ENCODE measurements at places on chromosomes 5 and 9.

GRCh38 chr5:138354926-138355378 is 2.5 kb downstream of the KDM3B start:
- peak overlapping the region; percentile 85 for H3K4me3 ChIP-seq
- peaks cover 29% of the 10 kb centered on the region for H3K4me1 ChIP-seq
- H3K36me3 ChIP-seq = no peaks in the 10 kb centered on the region
- H3K27me3 ChIP-seq = no peaks in the 10 kb centered on the region
- peak; percentile 82 for DNase-seq
- no peak overlapping the region for H3K27ac ChIP-seq

GRCh38 chr5:14806456-14806855 is 65.1 kb downstream of the ANKH start:
- no peak overlapping the region for H3K4me3 ChIP-seq
- H3K27ac ChIP-seq = no peak overlapping the region
- no peaks in the 10 kb centered on the region for H3K36me3 ChIP-seq
- DNase-seq = peak; percentile 72

DNA sequence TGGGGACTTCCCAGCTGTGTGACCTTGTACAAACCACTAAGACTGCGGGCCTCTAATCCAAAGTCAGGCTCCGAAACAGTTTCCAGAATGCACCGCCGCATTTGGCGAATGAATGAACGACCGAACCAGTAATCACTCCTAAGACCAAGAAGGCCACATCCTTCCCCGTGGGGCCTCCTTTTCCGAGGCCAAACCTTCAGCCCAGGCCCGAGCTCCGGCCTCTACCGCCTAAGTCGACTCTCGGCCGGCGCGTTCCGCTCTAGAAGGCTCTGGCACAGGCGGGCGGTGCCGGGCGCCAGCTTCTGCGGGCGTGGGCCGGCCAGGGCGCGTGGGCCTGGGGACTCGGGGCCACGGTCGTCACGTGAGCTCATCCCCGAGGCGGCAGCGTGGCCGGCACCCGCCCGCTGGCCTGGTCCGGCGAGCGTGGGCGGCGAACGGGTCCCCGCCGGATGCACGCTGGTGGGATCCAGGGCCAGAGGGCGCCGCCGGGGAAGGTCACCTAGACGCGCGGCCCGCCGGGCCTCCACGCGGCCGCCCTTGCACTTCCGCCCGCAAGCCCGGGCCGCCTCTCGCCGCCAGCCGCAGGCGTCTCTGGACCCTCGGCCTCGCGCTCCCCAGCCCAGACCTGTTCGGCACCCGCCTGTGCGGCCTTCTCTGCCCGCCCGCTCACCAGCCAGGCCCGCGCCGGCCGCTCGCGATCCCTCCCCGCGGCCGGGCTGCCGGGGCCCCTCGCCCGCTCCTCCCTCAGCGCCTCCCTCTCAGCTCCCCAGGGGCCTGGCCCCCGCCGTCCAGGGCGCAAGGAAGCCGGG is 754 bp downstream of the VDAC1 start:
- no peaks in the 10 kb centered on the region for H3K27me3 ChIP-seq
- peak; percentile 30 for DNase-seq
- peak overlapping the region; percentile 95 for H3K4me3 ChIP-seq
- peaks cover 28% of the 10 kb centered on the region for H3K4me1 ChIP-seq
- H3K27ac ChIP-seq = peak overlapping the region; percentile 89

DNA sequence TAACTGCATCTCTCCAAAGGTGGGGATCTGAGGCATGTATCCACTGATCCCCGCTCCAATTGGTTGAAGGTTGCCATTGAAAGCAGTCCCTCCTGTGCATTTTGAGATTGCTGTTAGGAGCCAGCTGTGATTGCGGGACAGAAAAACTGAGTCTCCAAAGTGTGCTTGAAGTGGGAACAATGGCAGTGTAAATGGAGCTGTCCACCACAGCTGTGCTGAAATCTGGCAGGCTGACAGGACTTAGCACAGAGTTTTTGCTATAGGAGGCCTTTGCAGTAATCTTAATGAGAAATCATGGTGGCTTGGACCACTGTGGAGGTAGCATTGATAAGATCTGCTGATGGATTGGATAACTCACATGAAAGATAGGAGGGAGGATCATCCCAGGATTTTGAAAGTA is 3.3 kb downstream of the RNF20 start:
- H3K27ac ChIP-seq = no peak overlapping the region
- H3K27me3 ChIP-seq = no peaks in the 10 kb centered on the region
- H3K36me3 ChIP-seq = peaks cover 8% of the 10 kb centered on the region
- H3K4me1 ChIP-seq = peaks cover 4% of the 10 kb centered on the region

DNA sequence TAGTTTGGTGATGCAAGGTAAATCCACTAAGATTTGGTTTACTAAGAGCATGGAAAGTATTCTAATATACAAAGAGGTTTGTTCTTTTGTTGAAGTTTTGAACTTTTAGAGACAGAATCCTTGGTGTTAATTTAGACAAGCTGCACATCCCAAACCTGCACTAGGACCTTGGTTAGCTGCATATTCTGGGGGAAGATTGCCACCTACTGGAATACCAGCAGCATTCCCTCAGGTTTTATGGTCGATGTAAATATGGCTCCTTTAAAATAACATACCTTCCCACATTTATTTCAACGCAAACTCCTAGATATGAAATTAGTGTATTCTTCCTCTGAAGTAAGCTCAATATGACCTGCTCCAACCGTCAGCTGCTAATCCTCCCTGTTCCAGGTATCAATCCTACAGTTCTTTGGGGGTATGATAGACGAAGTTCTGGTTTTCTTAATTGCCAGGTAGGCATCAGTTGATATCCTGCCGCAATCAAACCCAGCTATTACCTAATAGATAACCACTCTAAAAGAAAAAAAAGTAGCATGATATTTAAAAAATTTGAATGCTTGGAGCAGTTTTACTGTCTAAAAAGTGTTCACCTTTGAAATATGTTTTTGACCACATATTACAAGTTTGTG is 624.1 kb downstream of the ISL1 start:
- H3K27me3 ChIP-seq = no peaks in the 10 kb centered on the region
- H3K36me3 ChIP-seq = no peaks in the 10 kb centered on the region
- no peak overlapping the region for H3K4me3 ChIP-seq
- H3K27ac ChIP-seq = no peak overlapping the region
- DNase-seq = peak; percentile 3

- H3K4me3 ChIP-seq = no peak overlapping the region
- H3K27me3 ChIP-seq = no peaks in the 10 kb centered on the region
- no peak for DNase-seq
- H3K27ac ChIP-seq = no peak overlapping the region
- H3K36me3 ChIP-seq = no peaks in the 10 kb centered on the region
- H3K4me1 ChIP-seq = no peaks in the 10 kb centered on the region
Observed at GRCh38 chr5:123537845-123538244, 25.9 kb downstream of the CSNK1G3 start.

DNA sequence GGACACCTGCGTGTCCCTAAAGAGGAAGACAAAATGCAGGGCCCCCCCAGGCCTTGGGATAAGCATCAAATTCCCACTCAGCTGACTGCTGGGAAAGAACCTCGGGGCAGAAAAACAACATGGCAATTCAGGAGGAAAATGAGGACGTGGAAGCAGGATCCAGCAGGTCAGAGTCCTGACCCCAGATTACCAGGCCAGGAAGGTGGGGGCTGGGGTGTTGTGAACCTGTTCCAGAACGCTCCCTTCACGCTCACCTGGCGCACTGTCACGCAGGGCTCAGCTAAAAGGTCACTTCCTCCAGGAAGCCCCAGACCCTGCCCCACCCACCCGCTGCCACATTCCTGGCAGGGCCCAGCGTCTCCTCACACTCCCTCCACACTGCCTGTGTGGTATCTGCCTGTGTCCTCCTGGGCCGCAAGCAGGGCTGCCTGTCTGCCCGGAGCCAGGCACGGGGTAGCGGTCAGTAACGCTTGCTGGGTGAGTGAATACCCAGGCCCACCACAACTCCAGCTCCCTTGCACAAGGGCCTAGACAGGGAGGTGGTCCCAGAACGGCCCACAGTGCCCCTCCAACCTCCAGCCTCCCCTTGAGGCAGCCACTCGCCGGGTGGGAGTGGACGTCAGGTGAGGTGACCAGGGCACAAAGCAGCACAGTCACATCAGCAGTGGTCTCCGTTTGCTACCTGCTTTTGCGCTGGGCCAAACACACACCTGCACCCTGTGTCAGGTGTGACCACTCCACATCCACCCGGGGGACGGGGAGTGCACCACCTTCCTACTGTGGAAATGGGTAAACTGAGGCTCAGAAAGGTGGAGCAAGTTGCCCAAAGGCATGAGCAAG is 18.1 kb downstream of the VAV2 start:
- H3K4me3 ChIP-seq = no peak overlapping the region
- H3K27ac ChIP-seq = no peak overlapping the region
- no peaks in the 10 kb centered on the region for H3K36me3 ChIP-seq
- no peak for DNase-seq

GRCh38 chr9:5917888-5918287 is 27.2 kb downstream of the MLANA start:
- H3K36me3 ChIP-seq = peaks cover 14% of the 10 kb centered on the region
- no peaks in the 10 kb centered on the region for H3K27me3 ChIP-seq
- H3K27ac ChIP-seq = no peak overlapping the region
- H3K4me3 ChIP-seq = no peak overlapping the region

GRCh38 chr5:138706655-138707480 is 46.4 kb upstream of the CTNNA1 start:
- peaks cover 9% of the 10 kb centered on the region for H3K4me1 ChIP-seq
- no peaks in the 10 kb centered on the region for H3K36me3 ChIP-seq
- H3K4me3 ChIP-seq = no peak overlapping the region
- peak overlapping the region; percentile 32 for H3K27ac ChIP-seq

DNA sequence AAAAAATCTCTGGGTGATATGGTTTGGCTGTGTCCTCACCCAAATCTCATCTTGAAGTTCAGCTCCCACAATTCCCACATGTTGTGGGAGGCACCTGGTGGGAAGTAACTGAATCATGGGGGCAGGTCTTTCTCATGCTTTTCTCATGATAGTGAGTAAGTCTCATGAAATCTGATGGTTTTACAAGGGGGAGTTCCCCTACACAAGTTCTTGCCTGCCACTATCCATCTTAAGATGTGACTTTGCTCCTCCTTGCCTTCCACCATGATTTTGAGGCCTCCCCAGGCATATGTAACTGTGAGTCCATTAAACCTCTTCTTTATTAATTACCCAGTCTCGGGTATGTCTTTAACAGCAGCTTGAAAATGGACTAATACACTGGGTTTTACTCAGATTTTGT is 513.9 kb downstream of the TLE4 start:
- DNase-seq = no peak
- no peak overlapping the region for H3K4me3 ChIP-seq
- H3K4me1 ChIP-seq = no peaks in the 10 kb centered on the region
- no peaks in the 10 kb centered on the region for H3K36me3 ChIP-seq
- no peaks in the 10 kb centered on the region for H3K27me3 ChIP-seq

GRCh38 chr5:39138892-39139291 is 64.7 kb upstream of the RICTOR start:
- H3K36me3 ChIP-seq = no peaks in the 10 kb centered on the region
- H3K4me3 ChIP-seq = no peak overlapping the region
- H3K27me3 ChIP-seq = no peaks in the 10 kb centered on the region
- H3K4me1 ChIP-seq = peaks cover 8% of the 10 kb centered on the region
- peak overlapping the region; percentile 82 for H3K27ac ChIP-seq

- H3K4me1 ChIP-seq = peaks cover 13% of the 10 kb centered on the region
- no peak for DNase-seq
- no peak overlapping the region for H3K27ac ChIP-seq
- no peaks in the 10 kb centered on the region for H3K27me3 ChIP-seq
Observed at GRCh38 chr9:86347991-86348390, 6.2 kb downstream of the TUT7 start.
